Left colon (tissue), 2 donors: ENCODE measurements at places on chromosomes 7 and 10.

- DNase-seq, result no peak
Observed at GRCh38 chr7:98868450-98868849, 1.4 kb downstream of the TMEM130 start.

DNA sequence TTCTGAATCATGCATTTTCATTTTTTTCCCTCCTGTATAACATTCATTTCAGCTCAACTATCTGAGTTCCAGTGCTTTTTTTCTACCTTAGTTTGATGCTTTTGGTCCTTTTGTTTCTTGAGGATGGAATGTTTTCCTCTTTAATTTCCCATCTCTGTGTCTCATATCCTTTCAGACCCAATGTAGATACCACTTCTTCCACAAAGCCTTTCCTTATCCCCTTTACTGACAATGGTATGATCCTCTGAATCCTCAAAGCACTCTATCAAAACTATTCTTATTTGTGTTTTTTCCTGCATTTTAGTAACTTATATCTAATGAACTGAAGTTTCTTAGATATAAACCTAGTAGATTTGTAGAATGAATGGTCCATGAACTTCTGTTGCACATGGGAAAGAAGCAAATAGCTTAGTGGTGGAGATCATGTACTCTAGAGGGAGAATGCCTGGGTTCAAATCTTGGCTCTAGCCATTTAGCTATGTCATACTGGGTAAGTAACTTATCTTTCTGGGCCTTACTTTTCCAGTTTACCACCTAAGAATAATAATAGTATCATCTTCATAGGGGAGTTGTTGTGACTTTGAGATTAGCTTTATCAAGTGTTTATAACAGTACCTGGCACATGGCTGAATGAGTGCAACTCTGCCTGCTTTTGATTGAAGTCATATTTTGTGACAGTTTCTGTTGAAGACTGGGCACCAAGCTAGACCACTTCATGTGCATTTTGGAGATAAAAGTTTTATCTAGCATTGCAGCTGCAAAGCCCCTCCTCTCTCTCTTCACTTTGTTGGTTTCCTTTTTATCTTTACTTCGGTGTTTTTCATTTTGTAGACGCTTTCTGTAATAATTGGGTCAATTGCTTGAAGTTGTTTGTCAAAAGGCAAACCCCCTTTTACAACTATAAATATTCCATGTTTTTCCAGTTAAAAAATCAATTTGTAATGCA is 18.5 kb downstream of the STAM start:
- DNase-seq, result no peak

DNA sequence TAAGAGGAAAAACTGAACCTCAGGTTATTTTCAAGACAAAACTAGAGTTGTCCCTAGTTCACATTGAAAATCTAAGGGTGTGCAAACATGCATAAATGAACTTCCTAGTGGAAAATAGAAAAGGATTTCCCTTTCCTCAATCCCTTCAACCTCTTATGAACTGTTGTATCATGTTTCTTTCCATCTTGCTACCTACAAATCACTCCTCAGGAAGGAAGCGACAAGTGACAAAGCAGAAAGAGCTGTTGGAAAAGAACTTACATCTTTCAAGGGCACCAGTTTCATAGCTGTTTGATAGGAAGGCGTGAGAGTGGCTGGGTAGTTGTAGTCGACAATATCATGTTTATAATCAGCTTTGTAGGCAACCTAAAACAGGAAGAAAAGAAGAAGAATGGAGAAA is 23.9 kb downstream of the NRAP start:
- no peak for DNase-seq

GRCh38 chr10:72303424-72304128 is 29.9 kb downstream of the DDIT4 start:
- no peak for DNase-seq

- DNase-seq, result no peak
Observed at GRCh38 chr10:70596110-70596798, 6.3 kb downstream of the PRF1 start.

GRCh38 chr7:36986948-36987724 is 262.8 kb upstream of the AOAH start:
- DNase-seq, result peak; percentile 59

GRCh38 chr10:129655007-129655678 is 188.1 kb downstream of the MGMT start:
- DNase-seq, result no peak

- DNase-seq, result no peak
Observed at GRCh38 chr10:29851241-29851640, 208.1 kb downstream of the JCAD start.

DNA sequence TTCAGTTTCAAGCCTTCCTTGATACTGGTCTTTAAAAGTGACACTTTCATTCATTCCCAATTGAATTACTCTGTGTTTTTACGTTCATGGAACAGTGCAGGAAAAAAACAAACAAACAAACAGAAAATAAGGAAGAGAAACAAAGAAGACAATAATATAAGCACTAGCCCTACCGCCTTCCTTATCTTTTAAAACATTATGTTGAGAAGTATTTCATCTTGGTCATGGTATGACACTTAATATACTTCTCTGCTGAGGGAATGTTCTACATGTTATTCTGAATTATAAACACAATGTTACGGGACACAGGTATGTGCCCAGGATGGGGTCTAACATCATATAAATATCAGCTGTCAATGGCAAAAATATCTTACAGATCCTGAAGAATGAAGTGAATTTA is 176.7 kb downstream of the SFMBT2 start:
- no peak for DNase-seq

DNA sequence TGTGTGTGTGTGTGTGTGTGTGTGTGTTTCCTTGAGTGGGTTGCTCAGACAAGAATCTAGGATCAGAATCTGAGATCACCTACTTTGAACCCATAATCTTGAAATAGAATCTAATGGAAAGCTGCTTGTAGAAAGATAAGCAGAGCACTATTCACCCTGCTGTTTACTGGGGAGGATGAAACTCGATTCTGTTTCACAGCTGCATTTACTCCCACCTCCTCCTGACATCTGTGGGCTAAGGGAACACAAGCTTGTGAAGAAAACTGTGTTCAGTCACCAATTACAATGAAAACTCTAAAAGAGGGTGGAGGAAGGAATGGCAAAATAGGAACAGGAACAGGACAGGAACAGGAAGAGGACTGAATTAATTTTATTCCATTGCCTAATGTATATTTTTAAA is 269.5 kb downstream of the TSPAN12 start:
- DNase-seq, result no peak

DNA sequence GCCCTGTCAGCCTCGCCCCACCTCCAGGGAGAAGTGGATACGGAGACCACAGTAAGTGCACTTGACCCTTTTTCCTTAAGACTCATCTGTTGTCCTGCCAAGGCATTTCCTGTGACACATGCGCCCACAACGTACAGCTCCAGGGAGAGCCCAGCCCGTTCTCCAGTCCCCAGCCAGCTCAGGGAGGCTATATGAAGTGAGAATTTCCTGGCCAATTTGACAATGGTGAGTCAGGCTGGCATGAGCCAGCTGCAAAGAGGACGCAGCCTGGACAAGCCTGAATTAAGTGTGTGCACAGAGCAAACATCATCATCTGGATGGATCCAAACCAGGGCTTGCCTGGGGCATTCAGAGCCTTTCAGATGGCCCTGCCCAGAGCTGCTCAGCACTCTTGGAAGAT is 244.8 kb downstream of the KCNMA1 start:
- no peak for DNase-seq

DNA sequence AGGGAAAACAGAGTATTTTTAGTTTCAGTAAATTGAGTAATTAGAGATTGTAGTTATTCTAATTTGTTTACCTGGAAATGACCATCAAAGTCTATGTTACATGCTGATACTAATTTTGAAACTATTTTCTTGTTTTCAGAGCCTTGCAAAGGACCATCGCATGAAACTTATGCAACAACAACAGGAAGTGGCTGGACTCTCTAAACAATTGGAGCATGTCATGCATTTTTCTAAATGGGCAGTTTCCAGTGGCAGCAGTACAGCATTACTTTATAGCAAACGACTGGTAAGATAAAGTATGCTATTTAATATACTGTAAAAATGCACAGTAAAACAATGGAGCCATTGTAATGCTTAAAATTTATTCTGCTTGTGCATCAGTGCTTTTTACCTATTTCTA is 78.5 kb downstream of the TRIM24 start:
- DNase-seq, result no peak

DNA sequence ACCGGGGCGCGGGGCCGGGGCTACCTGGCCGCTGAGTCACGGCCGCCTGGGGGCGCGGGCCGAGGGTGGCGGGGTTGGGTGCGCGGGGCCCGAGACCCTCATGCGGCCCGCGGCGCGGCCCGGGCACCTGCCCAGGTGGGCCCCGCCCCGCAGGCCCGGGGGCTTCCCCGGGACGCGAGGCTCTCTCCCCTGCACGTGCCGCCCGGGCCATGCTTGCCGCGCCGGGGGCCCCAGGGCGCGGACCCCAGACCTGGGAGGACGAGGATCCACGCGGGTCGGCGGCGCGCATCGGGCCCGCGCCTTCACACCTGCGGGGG is 402 bp downstream of the MAFK start:
- no peak for DNase-seq
